ENCODE measurements at places on chromosomes 6 and 20.

DNA sequence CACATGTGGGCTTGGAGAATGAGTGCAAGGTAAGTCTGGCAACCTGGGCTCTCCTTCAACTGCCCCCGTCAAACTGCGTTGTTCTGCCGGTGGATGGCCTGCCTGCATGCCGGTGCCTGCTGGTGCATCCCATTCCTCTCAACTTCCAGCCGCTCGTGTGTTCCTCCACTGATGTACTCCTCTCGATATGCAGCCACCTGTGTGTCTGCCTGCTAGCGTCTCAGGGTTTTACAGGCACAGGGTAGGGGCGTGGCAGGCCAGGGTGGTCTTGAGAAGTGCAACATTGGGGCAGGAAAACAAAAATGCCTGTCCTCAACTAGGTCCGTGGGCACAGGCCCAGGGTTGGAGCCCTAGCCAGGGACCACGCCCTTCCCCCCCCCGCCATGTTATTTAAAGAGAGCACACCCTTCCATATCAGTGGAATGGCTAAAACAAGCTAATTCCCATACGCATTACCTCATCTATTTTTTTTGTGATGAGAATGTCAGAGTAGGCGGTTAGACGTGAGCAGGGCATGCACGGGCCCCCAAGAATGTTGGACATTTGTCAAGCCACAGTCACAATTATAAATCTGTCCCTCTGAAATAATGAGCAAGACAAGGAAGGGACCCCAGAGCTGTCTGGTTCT, 33.2 kb downstream of the SERPINB6 start:
- no peak for DNase-seq

GRCh38 chr6:146886587-146887446, 288.0 kb downstream of the ADGB start:
- DNase-seq: no peak

- no peak for DNase-seq
Measured at GRCh38 chr20:56414842-56415765, 3.0 kb downstream of the CASS4 start.

GRCh38 chr20:21967481-21967880, 262.0 kb downstream of the PAX1 start:
- no peak for DNase-seq

- DNase-seq: no peak
Measured at GRCh38 chr6:36650848-36651478, 27.6 kb upstream of the CDKN1A start.

- DNase-seq: no peak
Measured at GRCh38 chr6:42756722-42757121, 10.8 kb upstream of the TBCC start.
